NCI-H2171 (cell line): ENCODE measurements at places on chromosomes 5 and 9.

DNA sequence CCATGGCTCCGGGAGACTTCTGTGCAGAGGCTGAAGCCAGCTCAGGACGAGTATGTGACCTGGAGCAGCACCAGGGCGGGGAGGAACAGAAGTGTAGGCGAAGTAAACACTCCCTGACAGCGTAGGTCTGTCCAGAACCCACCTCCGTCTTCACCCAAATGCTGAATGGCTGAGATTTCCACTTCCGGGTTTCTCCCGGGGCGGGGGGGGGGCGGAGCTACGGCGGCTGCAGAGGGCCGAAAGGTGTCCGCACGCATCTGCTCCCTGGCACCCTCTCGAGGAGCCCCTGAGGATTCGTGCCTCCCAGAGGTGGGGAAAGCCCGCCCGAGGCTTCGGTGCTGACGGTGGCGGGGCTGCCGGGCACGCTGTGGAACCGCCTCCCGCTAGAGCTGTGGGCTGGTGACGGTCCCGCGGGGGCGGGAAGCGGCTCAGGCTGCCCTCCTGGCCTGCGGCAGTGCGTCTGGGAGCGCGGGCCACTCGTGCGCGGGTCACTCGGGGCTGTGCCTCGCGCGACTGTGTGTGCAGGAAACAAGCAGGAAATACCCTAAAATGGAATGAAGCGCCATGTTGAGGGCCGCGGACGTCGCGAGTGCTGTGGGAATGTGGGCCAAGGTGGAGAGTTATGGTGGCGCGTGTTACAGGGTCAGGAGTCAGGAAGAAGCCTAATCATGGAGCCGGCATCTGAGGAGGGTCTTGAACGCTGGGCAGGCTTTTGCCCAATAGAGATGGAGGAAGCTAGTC is 1425.4 kb downstream of the FOXD4L5 start:
- DNase-seq, result no peak

- DNase-seq, result no peak
Observed at GRCh38 chr5:123659011-123659410, 147.0 kb downstream of the CSNK1G3 start.

DNA sequence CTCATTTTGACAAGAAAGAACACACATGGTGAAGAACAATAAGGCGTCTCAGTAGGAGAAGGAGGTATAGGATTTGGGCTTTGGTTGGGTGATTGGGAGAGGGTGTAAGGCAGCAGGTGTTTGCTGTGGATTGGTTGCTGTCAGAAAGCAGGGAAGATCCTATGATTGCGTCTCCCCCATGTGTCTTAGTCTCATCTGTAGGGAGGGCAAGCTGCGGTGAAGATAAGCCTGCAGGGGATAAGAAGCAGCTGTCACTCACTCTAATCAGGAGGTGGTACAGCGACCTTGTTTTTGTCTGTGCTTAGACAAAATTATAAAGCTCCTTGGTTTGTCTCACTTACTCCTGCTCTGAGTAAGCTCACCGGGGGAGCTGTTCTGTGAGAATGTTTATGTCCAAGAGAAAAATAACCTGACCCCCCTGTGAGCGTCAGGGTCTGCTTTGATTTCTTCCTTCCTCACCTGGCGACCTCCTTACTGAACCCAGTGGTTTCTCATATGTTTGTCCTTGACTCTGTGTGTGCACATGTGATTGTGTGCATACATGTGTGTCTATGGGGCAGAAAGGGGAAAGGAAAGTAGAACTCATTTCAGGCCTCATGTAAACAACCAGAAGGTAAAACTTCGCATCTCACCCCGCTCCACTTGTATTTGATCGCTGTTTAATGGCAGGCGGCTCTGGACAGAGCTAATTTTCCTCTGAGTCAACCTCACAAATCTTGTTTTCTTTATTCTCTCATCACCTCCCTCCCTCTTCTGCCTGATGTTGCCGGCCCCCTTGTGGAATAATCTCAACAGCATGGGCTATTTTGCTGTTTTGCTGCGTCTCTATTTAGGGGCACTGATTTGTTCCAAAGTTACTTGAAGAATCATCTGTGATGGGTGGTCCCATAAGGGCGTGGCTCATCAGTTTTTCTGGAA is 105.6 kb downstream of the TENT4A start:
- DNase-seq, result no peak

GRCh38 chr9:33164138-33164809 is 2.9 kb downstream of the B4GALT1 start:
- no peak for DNase-seq

- no peak for DNase-seq
Observed at GRCh38 chr5:50440651-50441492, at the start of gene EMB. Gene EMB (minus strand): TSS chr5:50441288. CDS start chr5:50441151, 137 bp downstream.
